ENCODE measurements at places on chromosomes 12 and 14.

DNA sequence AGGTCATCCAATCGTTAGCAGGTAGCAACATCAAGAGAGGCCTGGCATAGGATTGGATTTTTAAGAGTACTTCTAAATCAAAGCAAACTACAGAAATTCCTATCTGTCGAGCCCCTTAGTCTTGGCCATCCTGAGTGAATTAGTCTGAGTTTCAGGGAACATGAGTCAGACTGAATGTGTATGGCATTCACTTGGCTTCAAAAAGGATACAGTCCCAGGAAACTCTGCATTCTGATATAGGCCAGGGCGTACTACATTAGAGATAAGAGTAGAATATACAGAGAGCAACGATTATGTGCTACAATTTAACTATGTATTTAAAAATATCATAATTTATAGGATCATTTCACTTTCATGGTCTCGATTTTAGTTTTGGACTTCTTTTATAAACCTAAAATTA is 242.2 kb downstream of the SOX5 start:
- no peak for DNase-seq

- no peak for DNase-seq
Observed at GRCh38 chr14:69263771-69264170, 3.8 kb downstream of the GALNT16 start.

DNA sequence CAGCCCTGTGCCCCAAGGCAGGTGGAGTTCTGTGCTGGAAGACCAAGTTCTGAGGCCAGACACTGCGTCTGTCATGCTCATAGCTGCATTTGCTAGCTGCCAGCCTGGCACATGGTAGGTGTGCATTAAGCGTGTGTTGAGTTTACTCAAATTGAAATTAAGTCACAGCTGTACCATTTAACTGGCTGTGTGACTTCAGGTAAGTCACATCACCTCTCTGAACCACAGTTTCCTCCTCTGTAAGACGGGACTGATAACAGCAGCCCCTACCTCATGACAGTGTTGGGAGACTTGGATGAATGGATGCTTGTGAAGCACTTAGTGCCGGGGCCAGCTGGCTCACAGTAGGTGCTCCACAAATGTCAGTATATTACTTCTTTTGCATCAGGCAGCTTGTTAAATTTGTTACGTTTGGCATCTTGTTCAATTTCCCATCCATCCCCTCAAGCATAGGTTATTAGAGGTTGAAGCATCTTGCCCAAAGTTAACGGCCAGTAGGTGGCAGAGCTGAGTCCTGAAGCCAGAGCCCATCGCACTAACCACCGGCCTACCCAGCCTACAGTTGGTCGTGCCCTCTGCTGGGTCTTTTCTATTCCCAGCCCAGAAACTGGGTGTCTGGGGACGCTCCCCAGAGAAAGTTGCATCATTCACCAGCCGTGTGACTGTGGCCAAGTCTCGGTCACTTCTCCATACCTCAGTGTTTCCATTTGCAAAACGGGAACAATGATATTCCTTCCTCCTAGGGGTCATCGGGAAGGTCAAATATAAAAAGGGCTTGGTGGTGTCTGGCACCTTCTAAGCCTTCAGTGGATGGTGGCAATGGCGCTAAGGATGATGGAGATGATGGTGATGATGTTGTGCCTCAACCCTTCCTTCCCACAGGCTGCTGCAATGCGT is 4.5 kb downstream of the DAO start:
- peak; percentile 52 for DNase-seq

- DNase-seq, result no peak
Observed at GRCh38 chr12:51434305-51434704, 9.7 kb downstream of the SLC4A8 start.

DNA sequence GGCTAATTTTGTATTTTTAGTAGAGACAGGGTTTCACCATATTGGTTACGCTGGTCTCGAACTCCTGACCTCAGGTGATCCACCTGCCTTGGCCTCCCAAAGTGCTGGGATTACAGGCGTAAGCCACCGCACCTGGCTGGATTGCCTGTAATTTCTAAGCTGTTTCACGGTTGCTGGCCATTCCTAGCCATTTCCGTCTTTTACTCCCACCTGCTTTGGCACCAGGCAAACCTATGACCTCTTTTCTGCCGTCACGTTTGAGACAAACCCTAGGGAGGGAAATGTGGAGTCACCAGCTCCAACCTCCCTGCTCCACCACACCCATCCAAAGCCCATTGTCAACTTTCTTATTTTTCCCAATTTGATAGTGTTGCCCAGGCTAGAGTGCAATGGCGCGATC is 1.2 kb downstream of the GPR132 start:
- DNase-seq, result no peak

GRCh38 chr12:68613209-68613904 is 2.7 kb downstream of the RAP1B start:
- no peak for DNase-seq

GRCh38 chr14:21256539-21257393 is 12.5 kb downstream of the HNRNPC start:
- DNase-seq, result no peak

DNA sequence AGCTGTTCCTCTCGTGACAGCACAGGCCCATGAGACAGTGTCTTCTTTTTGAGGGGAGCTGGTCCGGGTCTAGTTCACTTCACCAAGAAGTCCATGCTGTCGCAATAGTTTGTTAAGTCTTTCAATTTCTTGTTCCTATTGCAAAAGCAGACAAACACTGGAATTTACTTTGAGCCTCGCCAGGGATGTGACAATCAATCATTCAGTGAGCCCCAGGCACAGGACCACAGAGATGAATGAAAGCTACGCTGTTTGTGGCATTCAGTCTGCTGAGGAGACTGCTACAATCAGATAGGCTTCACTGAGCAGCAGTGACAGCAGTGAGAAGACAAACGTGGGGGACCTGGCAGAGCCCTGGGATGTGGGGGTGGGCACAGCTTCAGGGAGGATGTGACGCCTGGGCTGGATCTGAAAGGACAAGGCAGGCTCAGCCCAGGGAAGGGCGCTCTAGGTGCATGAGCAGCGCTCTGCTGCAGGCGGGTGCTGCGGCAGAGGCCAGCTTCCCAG is 35.5 kb downstream of the TCTN1 start:
- DNase-seq, result no peak

GRCh38 chr12:105234197-105234596 is 1.8 kb downstream of the APPL2 start:
- no peak for DNase-seq

DNA sequence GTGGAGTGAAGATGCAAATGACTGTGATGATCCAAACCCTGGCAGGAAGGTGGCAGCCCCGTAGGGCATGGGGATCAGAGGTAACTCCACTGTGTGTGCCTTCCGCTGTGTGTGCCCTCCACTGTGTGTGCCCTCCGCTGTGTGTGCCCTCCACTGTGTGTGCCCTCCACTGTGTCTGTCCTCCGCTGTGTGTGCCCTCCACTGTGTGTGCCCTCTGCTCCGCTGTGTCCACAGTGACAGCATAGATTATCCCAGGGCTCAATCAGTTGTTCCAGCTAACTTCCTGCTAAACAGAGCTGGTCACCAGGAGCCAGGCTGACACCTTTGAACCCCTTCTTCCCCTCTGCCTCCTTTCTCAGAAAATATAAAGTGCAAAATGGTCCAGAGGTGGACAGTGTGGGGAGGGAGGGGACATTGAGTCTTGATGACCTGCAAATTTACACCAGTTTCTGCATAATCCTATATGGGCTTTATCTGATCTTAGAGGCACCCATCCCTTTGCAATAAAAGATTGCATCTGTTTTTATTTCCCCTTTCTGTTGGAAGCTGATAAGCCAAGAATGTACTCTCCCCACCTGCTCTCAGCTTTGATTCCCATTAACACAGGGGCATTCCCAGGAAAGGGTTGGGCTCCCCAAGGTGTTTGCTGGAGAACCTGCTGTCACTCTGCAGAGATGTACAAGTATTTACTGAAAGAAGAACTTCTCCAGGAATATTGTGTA is 21.6 kb upstream of the HNF1A start:
- DNase-seq, result no peak

GRCh38 chr14:69878251-69878650 is 965 bp upstream of the SMOC1 start:
- DNase-seq, result no peak

DNA sequence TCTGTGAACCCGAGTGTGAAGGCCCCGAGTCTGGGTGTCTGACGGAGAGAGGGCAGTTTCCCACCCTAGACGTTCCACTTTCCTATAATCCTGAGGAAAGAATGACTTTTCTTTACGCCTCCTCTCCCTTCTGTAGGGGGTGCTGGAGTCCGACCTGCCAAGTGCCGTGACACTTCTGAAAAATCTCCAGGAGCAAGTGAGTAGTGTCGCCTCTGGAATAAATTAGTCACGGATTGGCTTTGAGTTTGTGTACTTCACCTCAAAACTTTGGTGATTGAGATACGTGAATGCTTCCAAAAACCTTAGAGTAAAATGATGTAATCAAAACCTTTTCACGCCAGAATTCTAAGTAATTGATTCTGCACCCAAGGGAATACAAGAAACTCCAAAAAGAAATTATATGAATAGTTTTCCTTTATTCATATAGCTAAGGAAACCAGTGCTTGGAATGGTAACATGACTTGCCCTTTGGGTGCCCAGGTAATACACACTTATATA is 452 bp downstream of the NGDN start:
- peak; percentile 38 for DNase-seq
